Stimulated activated CD8-positive, alpha-beta memory T cell treated with anti-CD3 and anti-CD28 coated beads, Interleukin-7, amount 100 ng/mL, for 1 hour (primary cell): ENCODE measurements at places on chromosomes 7 and 10.

DNA sequence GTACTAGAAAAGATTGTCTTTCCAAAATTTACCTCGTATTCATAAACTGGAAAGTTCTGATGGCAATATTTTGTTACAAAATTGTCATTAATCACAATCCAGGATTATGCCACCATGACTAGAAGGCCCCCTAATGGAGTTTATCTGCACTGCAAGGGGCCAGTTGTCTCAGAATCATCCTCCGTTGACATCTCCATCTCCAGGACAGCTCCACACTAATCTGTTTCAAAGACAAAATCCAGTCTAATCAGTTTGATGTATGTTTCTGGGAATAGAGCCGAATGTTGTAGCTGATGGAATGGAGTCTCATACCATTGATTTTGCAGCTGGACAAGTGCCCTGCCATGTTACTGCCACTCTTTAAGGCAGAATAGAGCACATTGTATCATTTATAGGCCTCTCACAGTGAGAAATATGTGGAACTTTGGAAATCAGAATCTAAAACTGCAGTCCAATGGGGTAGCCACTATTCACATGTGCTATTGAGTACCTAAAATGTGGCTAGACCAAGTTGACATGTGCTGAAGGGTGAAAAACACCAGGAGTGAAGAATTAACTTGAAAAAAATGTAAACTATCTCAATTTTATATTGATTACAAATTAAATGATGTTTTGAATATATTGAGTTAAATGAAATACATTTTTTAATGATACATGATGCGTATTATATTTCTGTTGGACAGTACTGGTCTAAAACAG, 38.3 kb upstream of the TOMM7 start:
- DNase-seq = no peak

DNA sequence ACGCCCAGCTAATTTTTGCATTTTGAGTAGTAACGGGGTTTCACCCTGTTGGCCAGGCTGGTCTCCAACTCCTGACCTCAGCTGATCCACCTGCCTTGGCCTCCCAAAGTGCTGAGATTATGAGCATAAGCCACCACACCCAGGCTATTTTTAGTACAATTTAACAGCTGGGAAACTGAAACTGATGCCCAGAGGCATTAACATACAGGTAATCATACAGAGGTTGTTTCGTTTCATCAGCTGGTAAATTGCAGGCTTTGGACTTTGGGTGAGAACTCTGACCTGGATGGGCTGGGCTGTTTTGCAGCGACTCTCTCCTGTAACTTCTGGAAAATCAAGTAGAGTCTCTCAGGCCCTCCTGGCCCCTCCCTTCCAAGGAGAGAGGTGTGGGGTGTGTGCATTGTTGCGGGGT, 6.2 kb upstream of the ACHE start:
- DNase-seq = no peak

DNA sequence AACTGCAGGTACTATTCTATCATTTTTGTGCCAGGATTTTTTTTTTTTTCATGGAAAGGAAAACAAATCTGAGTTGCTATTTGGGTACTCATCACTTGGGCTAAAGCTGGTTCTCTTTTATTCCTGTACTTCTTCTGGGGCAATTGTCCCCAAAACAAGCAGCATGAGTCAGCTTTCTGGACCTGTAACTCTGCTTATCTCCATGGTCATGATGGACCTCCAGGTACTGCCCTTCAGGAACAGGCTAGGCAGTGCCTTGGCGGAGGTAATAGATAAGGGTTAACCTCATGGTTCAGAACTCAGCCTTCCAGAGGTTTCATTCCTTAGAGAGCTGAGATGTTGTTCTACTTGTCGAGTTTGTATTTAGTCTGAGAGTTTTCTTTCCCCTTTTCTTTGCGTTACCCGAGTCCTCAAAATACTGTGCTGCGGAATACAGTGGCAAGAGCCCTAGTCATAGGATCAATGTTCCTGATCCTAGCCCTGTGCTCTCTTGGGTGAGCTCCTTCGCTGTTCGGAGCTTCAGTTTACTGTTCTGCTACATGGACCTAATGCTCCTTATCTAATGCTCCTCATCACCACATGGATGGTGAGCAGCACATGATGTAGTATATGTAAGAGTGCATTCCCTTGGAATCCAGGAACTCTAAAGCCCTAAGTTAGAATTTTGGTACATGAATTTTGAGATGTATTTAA, 74.6 kb downstream of the LRGUK start:
- DNase-seq = no peak

DNA sequence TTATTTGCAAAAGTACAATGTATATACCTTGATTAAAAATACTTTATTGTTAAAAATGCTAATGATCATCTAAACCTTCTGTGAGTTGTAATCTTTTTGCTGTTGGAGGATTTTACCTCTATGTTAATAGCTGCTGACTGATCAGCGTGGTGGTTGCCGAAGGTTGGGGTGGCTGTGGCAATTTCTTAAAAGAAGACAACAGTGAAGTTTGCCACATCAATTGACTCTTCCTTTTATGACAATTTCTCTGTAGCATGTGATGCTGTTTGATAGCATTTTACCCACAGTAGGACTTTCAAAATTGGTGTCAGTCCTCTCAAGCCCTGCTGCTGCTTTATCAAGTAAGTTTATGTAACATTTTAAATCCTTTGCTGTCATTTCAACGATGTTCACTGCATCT, 16.9 kb upstream of the ENTPD1 start:
- DNase-seq = no peak
